ENCODE measurements at places on chromosomes 6 and 20.

DNA sequence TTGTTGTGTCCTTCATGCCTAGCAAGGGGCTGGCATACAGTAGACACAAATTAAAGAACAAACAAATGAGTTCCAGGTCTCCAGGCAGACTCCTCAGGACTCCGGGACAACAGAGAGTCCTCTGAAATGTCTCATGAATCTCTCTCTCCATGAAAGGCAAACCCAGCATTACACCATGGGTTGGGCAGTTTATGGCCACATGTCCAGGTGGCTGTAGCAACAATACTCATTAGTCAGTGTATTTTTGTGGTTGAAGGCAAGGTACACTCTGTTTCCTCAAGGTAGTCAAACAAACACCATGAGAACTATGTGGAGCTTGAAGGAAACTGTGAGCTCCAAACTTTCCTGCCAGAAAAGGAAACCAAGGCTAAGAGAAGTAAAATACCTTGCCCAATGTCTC, 62.2 kb downstream of the KCNB1 start:
- DNase-seq: no peak

- DNase-seq: no peak
Measured at GRCh38 chr6:75081921-75082320, 123.9 kb downstream of the COL12A1 start.

DNA sequence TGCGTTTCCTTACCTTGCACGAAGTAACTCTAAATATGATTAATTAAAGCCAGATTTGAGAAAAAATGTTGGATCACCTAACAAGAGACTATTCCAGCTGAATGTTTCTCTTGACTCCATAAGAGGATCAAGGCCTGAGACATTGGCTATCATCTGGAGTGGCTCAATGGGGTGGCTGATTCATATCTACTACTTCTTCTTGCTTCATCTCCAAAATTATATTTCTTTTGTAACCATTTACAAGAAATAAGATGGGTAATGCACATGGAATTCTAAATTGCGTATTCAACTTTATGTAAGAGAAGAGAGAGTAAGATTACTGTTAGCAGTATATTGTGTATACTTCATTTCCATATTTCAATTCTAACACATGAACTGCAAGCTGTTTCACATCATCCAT, 819.0 kb upstream of the EYS start:
- no peak for DNase-seq

DNA sequence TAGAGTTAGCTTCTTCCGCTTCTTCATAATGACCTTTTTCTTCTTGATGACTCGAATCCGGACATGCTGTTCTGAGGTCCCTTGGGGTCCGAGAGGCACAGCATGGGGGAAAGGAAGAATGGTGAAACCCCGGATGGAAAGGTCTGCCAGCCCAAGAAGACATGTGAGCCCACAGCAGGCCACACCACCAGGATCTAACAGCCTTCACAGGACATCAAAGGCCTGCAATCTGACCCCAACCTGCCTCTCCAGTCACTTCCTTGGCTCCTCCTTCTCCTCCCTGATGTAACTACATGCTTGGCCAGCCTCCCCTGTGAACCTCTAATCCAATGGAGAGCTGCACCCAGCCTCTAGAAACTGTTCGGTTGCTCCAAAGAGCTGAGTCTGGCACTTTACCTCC, 1.6 kb downstream of the CPXM1 start:
- no peak for DNase-seq

- DNase-seq: no peak
Measured at GRCh38 chr6:6516666-6517458, 71.7 kb upstream of the LY86 start.

- no peak for DNase-seq
Measured at GRCh38 chr20:7665376-7665775, 274.9 kb downstream of the HAO1 start.

DNA sequence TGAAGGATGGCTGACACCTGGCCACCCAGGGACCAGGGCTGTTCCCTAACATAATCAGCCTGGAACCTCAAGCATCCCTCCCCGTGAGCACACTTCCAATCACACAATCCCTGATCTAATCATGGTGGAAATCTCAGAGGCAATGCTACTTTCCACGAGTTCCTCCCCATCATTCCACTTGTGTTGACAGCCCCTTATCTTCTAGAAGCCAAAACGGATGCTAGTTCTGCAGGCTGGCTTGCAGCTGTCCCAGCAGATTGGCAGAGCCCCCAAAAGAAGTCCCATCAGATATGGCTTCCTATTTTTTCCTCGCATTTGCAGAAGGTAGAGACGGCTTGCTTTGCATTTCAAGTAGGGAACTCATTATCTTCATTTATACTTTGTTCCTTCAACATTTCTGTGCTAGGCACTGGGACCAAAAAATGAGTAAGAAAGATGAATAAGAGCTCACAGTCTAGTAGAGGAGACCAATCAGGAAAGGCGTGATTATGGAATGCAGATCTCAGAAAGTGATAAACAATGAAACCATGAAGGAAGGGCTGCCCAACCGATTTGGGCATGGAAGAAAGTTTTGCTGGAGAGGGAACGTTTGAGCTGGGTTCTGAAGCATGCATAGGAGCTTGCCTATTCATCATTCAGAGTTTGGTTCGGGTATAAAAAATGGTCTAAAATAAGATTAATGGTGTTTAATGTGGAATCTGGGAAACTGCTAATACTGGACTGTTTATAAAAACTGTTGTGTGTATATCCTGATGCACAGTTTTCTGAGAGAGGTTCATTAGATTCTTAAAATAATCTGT, 44.6 kb upstream of the TBC1D7 start:
- no peak for DNase-seq

GRCh38 chr20:32457479-32457986, 99.4 kb downstream of the ASXL1 start:
- no peak for DNase-seq

- peak; percentile 36 for DNase-seq
Measured at GRCh38 chr6:5135788-5136376, 50.7 kb downstream of the PPP1R3G start.

DNA sequence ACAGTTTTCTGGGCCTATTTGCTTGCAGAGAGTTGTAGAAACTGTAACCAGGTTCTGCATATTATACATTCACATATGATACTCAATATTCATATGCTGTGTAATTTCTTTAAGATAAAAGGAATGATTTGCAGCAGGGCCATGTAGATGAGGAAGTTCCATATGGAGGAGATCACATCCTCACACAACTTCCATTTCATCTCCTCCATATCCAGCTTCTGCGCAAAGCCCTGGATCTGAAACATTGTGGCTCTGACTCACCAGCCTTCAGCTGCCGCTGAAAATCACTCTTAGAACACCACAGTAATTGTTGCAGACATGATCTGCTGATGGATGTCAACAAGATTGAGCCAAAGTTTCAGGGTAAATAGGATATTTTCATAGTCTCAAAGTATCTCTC, 57.7 kb downstream of the PXDC1 start:
- no peak for DNase-seq

DNA sequence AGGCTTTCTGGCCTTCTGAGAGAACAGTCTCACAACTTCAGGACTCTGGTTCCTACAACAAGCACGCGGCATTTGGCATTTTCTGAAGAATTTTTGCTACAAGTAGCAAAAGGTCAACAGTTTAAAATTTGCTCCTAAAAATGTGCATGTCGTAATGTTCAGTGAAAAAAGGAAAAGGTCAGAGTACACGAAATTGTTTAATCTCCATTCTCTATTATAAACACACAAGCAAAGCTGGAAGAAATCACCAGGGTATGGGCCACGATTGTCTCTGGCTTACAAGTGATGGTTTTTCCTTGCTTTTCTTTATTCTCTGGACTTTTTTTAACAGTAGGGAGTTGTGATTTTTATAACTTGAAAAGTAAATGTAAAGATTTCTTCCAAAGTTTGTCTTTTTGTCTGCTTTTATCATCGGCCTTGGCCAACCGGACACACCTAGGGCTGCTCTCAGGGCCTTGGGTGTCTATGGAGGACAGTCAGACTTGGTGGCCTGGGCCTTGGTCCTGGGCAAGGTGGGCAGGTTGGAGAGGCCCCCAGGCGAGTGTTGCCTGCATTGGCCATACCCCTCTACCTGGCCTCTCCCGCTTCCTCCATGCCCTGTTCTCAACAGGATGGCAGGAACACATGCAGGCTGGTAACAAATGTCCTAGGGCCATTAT, 32.4 kb downstream of the PLEKHG1 start:
- DNase-seq: no peak

DNA sequence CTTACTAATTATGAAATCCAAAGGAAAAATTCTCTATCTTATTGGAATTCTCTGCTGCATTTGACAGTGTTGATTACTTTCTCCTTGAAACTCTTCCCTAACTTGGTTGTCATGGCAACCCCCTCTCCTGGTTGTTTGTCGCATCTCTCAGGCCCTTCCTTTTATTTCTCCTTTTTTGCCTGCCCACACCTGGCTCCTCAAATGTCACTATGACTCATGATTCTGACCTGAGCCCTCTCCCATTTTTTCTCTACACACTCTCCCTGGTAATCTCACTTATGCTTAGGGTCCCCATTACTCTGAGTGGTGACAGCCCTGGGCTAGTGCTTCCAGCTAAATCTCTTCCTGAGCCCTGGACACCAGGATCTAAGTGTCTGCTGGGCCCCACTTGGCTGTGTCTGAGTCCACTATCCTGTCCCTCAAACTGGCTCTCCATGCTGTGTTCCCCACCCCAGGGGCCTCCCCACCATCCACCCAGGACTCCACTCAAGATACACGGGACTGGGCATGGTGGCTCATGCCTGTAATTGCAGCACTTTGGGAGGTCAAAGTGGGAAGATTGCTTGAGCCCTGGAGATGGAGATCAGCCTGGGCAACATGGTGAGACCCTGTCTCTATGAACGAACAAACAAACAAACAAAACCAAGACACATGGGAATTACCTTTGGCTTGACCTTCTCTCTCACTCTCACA, 16.5 kb upstream of the NNAT start:
- no peak for DNase-seq

DNA sequence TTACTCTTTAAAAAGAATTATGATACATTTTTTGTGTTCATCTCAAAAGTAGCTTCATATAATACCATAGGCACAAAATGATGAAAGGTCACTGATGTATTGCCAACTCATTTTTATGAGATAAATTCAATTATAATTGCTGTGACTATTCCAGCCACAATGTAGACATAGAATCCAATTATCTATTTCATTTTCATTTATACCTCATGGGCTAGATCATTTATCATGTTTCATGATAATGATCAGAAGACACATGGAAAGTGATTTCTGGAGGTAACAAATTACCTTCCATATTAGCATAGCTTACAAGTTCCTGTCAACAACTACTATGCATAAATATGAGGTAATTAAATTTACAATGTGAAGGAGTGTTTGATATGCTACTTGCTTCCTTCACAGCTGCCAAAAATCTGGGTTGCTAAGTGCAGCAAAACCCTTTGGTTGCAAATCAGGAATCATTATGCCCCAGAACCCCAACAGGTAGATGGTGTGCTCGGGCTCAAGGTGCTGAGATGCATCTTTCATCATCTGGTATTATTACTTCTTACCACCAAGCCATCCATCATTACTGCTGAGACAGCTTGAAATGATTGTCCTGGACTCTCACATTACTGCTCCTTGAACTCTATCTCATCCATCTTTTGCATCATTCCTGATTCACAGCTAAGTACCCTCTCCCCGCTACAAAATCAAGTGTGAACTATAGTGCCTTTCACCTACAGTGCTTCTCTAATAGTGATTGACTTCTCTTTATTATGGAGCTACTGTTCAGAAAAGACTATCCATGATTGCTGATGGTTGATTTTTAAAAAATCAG, 306.0 kb upstream of the THEMIS start:
- DNase-seq: no peak

DNA sequence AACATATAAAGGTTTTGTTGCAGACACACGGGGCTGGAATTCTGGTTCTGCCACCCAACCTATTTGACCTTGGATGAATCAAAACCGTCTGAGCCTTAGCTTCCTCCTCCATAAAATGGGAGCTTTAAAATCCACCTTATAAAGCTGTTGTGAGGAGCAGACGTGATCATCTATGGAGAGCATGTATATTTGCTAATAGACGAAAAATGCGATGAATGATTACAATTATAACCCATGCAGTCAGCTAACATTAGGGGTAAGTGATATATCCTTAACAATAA, 586 bp upstream of the NUP153 start:
- DNase-seq: no peak

DNA sequence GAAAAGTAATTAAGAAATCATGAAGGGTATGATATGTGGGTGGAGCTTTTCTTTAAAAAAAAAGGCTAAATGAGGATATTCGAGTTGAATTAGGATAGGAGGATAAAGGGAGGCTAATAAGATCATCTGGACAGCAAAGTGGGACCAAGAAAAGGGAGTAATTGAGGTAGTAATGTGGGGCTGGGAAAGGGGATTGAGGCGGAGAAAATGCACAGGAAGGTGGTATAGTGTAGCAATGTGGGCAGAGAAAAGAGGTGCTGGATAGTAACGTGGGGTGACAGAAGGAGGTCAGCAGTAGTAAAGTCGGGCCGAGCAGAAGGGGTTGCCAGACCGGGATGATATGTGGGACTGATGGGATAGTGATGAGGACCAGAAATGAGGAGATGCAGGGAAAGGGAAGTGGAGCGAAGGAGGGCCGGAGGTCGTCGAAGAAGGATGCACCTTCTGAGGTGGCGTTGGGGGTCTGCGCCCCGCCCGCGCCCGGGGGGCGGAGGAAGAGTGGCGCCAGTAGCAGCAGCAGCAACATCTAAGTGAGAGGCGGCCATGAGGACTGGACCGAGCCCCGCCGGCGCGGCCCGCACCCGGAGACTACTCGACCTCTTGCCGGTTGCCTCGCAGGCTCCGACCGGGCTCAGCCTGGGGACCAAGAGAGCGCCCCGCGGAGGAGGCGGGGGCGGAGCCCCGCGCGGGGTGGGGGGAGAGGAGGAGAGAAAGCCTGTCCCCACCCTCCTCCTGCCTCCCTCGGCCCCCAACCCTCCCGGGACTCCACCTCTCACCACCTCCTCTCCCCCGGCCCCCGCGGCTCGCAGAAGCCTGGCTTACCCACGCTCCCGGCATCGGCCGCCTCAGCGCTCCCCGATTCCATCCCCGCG, 887 bp downstream of the GABBR1 start:
- DNase-seq: peak; percentile 56

- DNase-seq: no peak
Measured at GRCh38 chr20:63361519-63362435, 628 bp upstream of the CHRNA4 start.

- DNase-seq: no peak
Measured at GRCh38 chr6:47631269-47631772, 67.1 kb upstream of the ADGRF4 start.
